Fibroblast of skin of abdomen (primary cell): ENCODE measurements at places on chromosomes 6 and 20.

GRCh38 chr20:63373996-63374395 lies 12.8 kb upstream of the CHRNA4 start:
- no peak for DNase-seq

DNA sequence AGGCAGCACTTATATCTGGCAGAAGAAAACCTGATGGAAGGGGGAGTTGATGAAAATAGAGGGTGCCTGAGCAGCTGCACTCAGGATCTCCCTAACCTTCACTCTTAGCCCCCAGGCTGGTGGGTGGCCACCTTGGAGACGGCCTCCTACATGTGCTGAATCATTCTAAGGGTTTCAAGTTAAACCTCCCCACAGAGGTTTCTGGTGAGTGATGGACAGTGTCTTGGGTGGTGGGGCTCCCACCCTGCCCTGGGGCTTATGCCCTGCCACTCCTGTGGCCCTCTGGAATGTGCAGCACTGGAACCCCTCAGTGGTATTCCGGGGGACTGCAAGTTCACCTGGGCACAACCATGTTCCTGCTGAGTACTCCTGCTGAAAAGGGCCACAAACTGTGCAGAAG lies 357.2 kb downstream of the CD83 start:
- no peak for DNase-seq

GRCh38 chr6:166541366-166541765 lies 45.1 kb downstream of the RAMACL start:
- no peak for DNase-seq

DNA sequence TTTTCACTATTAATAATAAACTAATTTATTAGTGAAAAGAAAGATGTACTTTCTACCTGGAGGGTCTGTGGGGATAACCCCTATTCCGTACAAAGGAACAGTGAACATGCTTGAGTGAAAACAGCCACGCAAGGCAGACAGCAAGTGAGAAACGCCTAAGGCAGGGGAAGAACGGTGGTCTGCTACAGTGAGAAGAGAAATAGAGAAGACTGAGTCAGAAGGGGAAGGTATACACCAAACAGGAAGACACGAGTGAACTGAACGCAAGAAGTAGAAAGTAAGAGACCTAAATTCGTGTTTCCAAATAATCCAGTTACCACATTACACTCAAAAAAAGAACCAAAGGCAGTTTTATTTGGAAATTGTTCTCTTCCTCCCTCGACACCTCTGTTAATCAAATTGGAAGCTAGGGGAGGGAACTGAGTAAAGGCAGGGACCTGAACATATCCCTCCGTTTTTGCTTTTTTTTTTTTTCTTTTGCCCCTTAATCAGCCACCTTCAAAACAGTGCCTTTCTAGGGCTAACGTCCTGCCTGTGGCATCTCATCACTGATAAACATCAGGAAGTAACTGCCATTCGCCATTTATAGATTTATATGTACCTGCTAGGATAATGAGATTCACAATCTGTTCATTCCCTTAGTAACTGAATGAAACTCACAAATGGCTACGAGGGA lies 48.9 kb downstream of the ATXN1 start:
- no peak for DNase-seq

- peak; percentile 95 for DNase-seq
Observed at GRCh38 chr6:32255199-32256153, 31.6 kb upstream of the NOTCH4 start.

DNA sequence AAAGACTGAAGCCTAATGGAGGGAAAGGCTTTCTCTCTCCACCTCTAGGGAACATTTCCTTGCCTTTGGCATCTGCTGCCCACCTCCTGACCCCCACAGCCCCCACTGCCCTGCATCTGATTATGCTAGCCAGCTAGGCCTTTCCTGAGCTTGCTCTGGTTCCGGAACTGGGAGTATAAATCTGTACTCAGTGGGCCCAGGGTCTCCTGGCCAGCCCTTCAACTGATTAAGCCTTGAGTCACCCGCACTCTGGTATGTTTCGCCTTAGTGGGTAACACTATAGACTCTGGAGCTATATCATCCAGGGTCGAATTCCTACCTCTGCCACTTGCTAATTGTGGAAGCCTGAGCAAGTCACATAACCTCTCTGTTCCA lies 45.6 kb upstream of the RIPOR2 start:
- DNase-seq: peak; percentile 78

DNA sequence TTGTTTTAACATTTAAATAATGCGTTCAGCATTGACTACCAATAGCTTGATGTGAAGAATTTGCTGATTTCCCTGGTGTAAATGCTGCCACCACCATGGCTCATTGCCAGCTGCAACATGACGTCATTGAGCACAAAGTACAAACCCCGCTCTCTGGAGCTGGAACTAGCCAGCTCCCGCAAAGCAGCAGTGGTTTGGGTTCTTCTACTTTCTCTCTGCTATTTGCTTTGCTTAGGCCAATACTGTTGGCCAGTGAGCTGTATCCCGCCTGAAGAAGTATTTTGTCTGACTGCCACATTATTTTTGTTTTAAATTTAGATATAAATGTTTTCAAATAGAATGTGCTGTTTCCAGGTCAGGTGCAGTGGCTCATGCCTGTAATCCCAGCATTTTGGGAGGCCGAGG lies 47.4 kb upstream of the KIF13A start:
- no peak for DNase-seq

DNA sequence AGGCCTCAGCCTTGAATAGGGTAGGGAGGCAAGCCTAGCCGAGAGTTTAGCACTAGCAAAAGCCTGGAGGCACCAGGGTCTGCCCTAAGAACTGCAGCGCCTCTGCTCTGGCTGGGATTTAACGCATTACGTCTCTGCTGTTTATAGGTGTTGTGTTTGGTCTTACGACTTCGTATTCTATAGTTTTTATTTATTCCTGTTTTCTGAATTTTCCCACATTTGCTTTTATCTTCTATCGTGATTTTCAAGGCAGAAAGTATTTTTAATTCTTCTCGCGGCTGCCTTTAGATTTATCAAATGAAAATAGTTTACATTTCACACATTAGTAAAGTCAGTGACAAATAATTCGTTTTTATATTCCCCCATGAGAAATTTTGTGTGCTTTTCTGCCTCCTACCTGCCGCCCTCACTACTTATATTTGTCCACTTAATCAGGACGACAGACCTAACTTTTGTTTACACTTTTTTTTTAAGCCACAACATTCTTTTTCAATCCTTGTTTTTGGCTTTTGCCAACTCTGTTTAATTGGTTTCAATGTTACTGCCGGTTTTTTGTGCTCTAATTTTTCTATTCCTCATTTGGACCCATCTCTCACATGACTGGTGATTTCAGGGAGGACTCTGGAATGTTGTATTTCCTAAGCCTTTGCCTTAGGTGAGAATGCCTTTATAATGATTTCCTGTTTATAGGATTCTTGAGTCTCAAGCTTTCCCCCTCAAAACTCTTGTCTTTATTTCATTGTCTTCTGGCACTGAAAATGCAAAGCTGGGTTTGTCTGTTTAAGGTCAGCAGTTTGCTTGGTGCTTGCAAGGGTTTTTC lies 1.3 kb upstream of the LZTS3 start:
- no peak for DNase-seq

DNA sequence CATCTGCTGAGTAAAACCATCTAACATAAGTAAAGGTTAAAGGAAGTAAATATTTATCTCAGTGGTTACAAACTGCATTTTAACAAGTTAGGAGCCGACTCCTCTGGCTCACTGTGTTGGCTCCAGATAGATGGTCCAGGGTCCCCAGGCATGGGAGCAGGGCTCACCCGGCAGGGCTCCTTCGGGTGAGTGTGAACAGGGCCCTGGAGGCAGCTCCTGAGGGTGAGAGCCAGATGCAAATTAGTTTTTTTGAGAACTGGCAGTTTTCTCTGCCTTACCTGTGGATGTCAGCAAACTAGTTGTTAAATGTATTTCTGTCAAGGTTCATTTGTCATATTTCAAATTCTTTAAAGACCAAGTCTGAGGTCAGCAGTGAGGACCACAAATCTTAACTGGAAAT lies 21.5 kb downstream of the TPBG start:
- no peak for DNase-seq

- no peak for DNase-seq
Observed at GRCh38 chr6:140009286-140009685, 634.8 kb upstream of the CITED2 start.

GRCh38 chr6:33908025-33908424 lies 104.2 kb upstream of the MLN start:
- no peak for DNase-seq

GRCh38 chr6:112957536-112957916 lies 610.4 kb downstream of the RFPL4B start:
- no peak for DNase-seq

DNA sequence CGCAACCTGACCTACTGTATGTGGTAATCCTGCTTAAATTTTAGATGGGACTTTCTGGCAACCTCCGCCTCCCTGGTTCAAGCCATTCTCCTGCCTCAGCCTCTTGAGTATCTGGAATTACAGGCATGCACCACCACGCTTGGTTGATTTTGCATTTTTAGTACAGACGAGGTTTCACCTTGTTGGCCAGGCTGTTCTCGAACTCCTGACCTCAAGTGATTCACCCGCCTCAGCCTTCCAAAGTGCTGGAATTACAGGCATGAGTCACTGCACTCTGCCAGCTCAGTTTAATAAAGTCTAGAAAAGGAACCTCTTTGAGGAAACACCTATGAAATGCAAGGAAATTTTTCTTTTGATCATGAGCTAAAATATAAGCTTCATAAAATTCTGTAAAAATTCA lies 9.0 kb upstream of the PLCB4 start:
- peak; percentile 63 for DNase-seq

DNA sequence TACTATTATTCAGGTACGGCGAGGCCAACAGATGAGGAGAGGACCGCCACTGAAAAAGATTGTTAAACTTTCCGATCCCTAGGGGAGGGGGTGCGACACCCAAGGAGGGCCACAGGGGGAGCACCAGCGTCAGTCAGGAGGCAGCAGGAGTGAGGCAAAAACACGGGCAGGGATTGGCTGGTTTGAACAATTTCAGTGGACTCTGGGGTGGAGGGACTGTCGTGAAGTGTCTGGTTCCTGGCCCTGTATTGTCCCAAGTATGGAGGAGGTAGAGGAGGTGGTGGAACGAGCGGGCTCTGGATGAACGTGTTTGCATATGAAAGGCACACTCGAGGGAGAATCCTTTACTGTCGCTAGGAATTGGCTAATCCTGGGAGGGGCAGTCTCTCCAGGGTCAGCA lies 32.5 kb upstream of the MCUR1 start:
- DNase-seq: no peak

DNA sequence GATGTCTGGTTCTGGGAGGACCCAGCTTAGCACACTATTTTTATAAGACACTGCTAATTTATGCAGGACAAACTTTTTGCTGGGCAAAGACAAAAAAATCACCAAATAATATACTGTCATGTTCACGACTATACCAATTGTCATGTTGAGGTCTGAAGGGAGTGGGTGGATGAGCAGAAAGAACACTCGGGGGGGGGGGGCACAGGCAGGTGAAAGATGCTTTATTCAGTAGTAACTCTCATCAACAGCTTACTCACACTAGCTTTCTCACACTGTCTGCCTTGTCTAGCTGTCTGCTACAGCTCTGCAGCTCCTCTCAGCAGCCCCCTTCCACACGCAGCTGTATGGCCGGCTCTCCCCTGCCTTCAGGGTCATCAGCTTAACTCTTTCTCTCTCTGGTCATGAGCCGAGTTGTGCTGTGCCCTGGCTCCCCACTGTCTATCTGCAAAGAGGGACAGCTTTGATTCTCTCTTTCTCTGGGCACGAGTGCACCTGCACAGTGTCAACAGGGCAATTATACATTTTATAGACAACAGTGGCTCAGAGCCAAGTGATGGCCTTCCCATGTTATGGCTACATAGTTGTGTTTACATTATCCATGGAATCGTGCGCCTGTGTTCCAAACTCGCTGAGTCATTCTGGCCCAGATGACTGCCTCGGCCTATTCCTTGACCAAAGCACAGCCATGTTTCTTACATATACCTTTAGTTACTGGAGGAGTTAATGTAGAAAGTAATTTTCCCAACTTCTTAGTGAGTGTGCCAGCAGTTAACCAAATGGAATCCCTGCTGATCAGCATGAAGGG lies 187.7 kb upstream of the PRSS16 start:
- no peak for DNase-seq

- DNase-seq: peak; percentile 25
Observed at GRCh38 chr6:138226700-138227315, 8.5 kb upstream of the PBOV1 start.

DNA sequence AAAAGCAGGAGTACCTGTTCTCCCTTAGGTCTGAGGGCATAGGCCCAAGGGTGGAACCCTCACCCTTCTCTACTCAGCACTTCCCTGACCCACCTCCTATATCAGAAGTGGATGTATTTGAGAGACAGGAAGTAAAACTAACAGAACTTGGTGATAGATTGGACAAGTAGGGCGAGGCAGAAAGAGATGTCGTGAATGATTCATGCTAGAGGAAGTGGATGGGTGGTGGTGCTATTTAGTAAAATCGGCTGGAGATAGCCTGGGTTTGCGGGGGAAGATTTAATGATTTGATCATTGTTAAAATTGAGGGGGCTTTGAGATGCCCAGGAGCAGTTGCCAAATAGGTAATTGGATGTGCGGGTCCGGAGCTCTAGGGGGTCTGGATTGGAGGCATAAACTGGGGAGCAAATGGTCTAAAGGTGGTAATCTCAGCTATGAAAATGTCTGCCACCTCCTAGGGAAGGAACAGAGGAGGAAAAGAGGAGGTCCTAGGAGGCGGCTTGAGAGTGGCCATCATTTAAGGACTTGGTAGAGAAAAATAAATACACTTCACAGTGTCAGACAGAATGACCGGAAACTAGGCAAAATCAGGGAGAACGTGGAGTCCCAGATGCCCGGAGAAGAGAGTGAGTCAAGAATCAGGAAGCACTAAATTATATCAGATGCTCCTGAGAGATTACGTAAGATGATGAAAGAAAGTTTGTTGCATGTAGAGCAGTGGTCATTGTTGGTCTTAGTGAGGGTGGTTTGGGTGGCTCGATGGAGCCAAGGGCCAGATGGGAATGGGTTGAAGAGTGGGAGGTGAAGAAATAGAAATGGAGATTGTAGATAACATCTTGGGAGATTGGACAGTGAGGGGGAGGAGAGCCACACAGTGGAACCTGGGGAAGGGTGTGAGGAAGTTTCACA lies 142.0 kb downstream of the CEP57L1 start:
- DNase-seq: peak; percentile 50
